ENCODE measurements at places on chromosomes 4 and X. TPM values are rescaled to one million over a fixed set of nuclear protein-coding genes. Genes with fewer than 3 reads are reported as not detected.

The SOWAHD gene
- polyA plus RNA-seq: not detected

The RGN gene
- polyA plus RNA-seq: 0.58 TPM

The LINC00632 gene
- polyA plus RNA-seq: 4.8 TPM

The GAB3 gene
- 6.1 TPM for polyA plus RNA-seq

DNA sequence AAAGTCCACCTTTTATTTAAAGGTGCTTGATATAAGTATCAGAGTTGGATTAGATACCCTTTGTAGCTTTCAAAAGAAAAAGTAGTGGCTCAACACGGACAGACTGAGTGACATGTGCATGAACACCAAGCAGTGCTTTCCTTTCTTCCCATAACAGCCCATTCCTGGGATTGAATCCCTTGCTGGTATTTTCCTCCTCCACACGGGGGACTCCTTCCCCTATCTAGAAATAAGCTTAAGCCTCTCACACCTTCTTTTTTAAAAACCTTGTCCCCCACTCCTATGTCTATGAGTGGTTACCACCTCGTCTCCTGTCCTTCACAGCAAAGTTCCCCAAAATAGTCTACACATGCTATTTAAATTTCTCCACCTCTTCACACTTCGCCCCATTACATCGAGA, 5.1 kb downstream of the AP1S2 start:
- DNase-seq: peak; percentile 29

GRCh38 chrX:19698122-19698521, 182.8 kb upstream of the MAP3K15 start:
- no peak for DNase-seq

DNA sequence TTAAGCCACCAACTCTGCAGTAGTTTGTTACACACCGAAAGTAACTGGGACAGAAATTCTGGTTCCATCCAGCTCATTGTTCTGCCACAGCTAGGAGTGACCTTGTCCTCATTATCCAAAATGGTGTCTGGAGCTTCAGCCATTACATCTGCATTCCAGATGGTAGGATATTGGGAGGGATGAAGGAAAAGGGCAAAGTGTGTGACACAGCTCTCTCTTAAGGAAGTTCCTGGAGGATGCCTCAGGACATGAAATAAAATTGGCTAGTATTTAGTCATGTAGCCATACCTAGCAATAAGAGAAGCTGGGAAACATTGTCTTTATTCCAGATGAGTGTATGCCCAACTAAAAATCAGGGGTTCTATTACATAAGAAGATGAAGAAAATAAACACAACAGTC, 262.0 kb downstream of the BCOR start:
- DNase-seq: no peak

- DNase-seq: no peak
These were observed 975.7 kb upstream of the PABPC4L start for GRCh38 chr4:135177321-135177720.

DNA sequence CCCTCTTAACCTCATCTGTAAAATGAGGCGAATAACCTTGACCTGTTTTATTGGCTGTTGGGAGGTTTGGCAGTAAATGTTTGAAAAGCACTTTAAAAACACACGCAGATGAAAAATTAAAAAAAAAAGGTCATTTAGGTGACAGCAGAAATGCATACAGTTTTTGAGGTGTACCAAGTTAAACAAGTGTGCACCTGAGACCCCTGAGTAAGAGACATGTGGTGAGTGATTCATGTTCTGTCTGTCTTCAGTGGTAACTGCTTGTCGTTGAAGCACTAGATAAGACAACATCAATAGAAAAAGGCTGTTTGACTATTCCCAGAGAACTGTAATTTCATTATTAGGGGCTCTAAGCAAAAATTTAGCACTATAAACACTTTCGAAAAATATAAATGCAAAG, 608.4 kb upstream of the PITX2 start:
- DNase-seq: no peak

DNA sequence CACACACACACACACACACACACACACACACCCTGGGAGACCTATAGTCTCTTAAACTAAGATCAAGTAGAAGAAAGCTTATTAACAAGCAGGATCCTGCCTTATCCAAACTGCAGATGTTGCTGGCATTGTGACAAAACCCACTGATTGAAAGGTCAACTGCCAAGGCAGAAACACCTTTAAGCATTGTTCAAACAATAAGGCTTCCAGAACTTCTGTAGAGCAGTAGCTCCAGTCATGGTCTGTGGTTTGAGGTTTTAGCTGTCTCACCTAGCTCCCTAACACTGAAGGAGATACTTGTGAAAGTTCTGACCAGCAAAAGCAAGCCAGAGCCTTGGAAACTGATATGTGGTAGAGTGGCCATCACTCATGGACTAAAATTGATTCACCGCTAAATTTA, 59.8 kb downstream of the PTCHD1 start:
- no peak for DNase-seq

- DNase-seq: peak; percentile 35
These were observed 22.9 kb upstream of the COX7B2 start for GRCh38 chr4:46931981-46932380.

- DNase-seq: peak; percentile 21
These were observed 108.3 kb downstream of the ANXA10 start for GRCh38 chr4:168200685-168201084.

DNA sequence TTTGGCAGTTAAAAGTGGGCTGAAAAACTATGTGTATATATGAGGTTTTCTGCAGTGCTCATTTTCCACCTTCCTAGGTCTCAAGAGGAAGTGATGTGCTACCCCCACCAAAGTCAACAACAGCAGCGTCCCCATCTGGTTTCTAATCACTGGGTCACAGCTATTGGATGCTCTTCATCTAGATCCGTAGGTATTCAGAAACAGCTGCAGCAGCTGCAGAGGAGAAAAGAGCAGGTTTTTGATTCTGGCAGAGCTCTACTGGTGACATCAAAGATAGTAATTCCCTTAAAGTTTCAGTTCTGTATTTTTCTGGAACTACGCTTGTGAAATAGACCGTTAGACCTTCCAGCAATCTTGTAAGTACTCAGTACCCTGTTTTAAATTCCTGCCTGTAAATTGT, 5.8 kb upstream of the GUCY2F start:
- DNase-seq: no peak

DNA sequence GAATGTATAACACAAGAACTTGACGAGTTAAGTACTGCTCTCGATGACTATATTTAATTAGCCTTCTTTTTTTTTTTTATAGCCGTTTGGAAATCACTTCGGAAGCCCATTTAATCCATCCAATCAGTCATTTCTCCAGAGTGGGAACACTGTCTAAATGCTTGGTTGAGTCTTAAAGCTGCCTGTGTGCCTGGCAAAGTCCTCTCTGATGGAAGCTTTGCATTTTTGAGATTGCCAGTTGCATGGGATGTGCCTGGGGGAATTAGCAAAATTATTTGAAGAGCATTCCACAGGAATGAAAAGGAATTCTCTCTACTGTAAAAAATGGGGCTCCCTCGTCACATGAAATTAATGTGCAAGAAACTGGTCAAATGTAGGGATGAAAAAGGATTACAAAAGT, 398.8 kb upstream of the RPS6KA3 start:
- DNase-seq: no peak

DNA sequence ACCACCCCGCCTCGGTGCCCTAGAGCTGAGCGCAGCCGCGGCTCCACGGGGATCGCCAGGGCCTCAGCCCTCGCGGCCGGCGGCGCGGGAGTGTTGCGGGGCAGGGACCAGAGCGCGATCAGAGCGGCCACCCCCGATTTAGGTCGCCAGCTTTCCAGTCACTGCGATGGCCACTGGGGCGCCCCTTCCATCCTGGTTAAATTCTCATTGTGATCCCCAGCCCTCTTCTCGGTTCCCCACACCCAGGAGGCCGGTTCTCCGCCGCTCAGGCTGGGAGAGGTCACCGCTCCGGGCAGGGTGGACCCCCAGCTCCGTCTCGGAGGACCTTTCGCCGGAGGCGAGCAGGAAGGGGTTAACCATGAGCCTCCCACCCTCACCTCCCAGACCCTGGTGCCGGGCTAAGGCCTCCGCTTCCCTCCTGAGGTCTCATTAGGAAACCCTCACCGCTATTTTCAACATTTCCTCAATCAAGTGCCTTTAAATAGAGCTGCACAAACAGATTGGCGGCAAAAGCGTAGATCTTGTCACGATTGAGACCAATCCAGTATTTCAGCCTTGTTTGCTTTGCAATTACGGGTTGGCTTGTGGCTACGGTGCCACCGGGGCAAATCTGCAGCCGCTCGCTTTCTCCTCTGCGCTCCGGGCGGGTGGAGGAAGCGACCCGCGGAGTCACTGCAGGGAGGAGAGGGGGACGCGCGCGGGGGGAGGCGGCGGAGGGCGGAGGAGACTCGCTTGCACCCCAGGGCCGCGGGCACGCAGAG, 8.3 kb upstream of the HAND2 start:
- DNase-seq: no peak

GRCh38 chr4:151395873-151396272, 13.1 kb upstream of the FHIP1A start:
- DNase-seq: no peak

GRCh38 chr4:111963158-111963700, 182.0 kb upstream of the FAM241A start:
- DNase-seq: no peak

GRCh38 chrX:143642426-143642825, 6.5 kb upstream of the SLITRK4 start:
- DNase-seq: no peak

DNA sequence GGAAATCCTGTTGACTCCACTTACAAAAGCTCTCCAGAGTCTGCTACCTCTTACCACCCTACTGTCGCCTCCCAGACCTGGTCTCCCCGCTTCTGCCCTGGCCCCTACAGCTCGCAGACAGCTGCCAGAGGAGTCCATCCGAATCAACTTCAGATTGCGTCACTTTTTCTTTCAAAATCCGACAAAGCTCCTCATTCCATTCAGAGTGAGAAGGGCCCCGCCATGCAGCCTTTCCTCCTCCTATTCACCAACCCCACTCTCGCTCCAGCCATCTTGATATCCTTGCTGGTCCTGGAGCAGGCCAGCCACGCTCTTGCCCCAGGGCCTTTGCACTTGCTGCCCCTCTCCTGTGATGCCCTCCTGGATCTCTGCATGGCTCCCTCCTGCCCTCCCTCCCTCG, 5.2 kb upstream of the OPN1LW start:
- DNase-seq: no peak

DNA sequence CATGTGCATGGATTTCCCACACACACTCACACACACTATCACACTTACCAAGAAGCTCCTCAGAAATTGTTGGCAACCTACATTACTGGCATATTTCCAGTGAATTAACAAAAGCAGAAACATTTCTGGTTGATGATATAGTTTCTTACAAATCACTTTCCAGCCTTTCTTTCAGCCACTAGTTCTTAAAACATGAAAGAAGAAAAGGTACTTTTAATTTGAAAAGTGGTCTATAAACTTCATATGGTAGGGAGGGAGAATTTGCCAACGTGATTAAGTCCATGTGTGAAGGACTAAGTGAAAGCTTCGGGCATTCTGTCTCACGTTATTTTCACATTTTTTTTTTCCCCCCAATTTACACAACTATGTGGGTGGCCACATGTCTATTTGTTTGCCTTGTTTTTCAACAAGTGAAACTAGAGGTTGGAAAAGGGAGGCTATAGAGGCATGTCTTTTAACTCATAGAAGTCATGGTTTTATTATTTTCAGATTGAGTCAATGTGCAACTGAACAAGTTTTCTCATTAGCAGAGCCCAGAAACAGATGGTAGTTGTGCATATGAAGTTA, 832.1 kb upstream of the INTU start:
- peak; percentile 8 for DNase-seq

GRCh38 chrX:154696676-154697045, 43.3 kb upstream of the CTAG2 start:
- no peak for DNase-seq

DNA sequence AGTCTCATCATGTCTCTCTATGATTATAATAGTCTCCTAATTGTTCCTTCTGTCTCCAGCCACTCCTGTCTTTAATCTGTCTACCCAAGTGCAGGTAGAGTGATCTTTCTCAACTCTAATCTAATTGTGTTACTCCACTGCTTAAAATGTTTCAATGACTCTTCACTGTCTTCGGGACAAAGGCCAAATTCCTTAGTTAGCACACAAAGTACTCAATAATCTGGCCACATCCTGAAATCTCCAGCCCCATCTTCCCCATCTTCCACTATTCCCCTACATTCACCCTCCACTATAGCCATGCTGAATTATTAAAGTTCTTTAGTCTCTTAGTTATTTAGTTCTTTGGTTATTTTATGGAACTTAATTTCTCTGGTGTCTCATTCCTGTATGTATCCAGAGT, 353.3 kb downstream of the OPHN1 start:
- DNase-seq: no peak

Data from endothelial cell of umbilical vein (primary cell).